ENCODE measurements at places on chromosomes 7 and 10. TPM values are rescaled to one million over a fixed set of nuclear protein-coding genes. Genes with fewer than 3 reads are reported as not detected.
A peak's percentile ranks its signal among the peaks of the same experiment; 100 is the strongest.

DNA sequence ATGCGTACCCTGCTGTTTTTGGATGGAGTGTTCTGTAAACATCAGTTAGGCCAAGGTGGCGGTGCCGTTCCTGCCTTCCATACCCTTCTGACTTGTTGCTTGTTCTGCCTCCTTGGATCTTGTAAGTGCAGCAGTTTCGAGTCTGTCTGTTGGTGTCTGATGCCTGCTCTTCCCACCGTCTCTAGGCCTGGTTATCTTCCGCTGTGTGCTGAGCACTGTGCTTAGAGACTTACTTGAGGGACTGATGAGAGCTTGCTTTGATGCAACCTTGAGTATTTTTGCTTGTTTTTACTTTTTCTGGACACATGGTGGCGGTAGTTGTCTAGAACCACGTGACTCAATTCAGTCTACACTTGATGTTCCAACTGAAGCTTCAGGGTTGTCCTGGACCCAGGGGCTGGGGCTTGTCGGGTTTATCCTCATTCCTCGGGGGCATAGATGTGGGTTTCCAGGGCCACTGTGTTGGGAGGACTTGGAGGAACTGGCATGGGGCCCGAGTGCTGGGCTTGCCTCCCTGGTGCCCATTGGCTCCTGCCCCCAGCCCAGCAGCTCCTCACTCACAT is 14.4 kb upstream of the SPRN start:
- H3K4me3 ChIP-seq = no peak overlapping the region
- H3K36me3 ChIP-seq = no peaks in the 10 kb centered on the region
- no peak for DNase-seq
- H3K4me1 ChIP-seq = no peaks in the 10 kb centered on the region

PRKCQ gene
- total RNA-seq = 2.4 TPM

DNA sequence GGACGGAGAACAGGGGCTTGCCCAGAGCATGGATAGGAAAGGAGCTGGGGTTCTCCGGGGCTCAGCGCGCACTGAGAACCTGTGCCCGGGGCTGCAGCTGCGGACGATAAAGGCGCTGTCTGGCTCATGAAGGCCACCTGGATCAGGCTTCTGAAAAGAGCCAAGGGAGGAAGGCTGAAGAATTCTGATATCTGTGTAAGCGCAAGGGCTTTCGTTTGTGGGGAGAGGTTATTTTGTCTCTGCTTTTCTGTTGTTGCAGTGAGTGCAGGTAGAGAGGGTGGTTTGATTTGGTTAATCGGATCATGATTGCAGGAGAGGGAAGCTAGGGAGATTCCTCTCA is 250.5 kb downstream of the NSUN6 start:
- H3K4me3 ChIP-seq = peak overlapping the region; percentile 54
- no peak for DNase-seq
- no peaks in the 10 kb centered on the region for H3K36me3 ChIP-seq
- H3K27me3 ChIP-seq = no peaks in the 10 kb centered on the region
- peak overlapping the region; percentile 75 for H3K27ac ChIP-seq
- H3K4me1 ChIP-seq = no peaks in the 10 kb centered on the region

RBM48 gene
- 11.2 TPM for total RNA-seq

ZNF722 gene
- total RNA-seq = not detected
